A375 (cell line): ENCODE measurements at places on chromosomes 1 and 21. TPM values are rescaled to one million over a fixed set of nuclear protein-coding genes. Genes with fewer than 3 reads are reported as not detected.

ZNF683 gene
- total RNA-seq, result not detected in 2 replicates

RXFP4 gene
- total RNA-seq, result not detected in 2 replicates

BRINP2 gene
- 1.2 and 1.5 TPM in 2 replicates for total RNA-seq

CLDN14 gene
- not detected in 2 replicates for total RNA-seq
